HCT116 (cell line): ENCODE measurements at places on chromosomes 7 and 10. TPM values are rescaled to one million over a fixed set of nuclear protein-coding genes. Genes with fewer than 3 reads are reported as not detected.

SPDYE9 gene
- total RNA-seq = not detected

SFXN2 gene
- total RNA-seq = 22.9 TPM

FAM237B gene
- not detected for total RNA-seq

TRIM56 gene
- total RNA-seq = 25.9 TPM

SGMS1 gene
- total RNA-seq = 29.1 TPM

SAMD9L gene
- total RNA-seq = 0.15 TPM

CALCR gene
- total RNA-seq = 0.10 TPM

KLF14 gene
- 0.93 TPM for total RNA-seq
